ENCODE measurements at places on chromosomes 13 and 19. TPM values are rescaled to one million over a fixed set of nuclear protein-coding genes. Genes with fewer than 3 reads are reported as not detected.

DNA sequence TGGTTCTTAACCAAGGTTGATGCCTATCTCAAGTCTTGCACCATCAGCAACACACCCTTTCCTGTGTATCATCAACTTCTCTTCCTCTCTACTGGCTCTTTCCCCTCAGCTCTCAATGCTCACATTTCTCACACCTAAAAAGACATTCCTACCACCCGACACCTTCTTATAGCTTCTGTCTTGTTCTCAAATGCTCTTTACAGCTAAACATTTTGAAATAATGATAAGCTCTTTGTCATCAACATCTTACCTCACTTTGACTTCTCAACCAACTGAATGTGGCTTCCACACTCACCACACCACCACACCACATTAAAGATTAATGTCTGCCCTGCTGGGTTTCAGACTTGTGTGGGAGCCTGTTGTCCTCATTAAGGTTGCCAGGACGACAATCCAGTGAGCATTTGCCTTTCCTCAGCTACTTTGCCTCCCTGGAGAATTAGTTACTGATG, 67.8 kb downstream of the RXFP2 start:
- DNase-seq: no peak

DNA sequence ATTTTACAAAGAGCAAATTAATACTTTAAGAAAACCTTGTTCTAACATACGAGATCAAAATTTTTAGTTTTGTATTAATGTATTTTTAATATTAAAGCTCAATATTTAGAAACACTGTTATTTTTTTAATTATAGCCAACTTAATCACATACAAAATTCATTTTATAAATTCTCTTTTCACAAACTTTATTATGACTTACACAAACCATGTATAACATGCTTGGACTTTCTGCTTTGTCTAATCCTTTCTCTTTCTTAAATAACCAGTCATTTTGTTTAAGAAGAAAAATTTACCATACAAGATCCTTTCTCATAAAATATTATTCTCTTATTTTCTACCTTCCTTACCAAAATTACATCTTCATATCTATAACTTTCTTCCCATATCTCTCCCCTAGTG, 62.2 kb downstream of the CYSLTR2 start:
- DNase-seq: no peak

DNA sequence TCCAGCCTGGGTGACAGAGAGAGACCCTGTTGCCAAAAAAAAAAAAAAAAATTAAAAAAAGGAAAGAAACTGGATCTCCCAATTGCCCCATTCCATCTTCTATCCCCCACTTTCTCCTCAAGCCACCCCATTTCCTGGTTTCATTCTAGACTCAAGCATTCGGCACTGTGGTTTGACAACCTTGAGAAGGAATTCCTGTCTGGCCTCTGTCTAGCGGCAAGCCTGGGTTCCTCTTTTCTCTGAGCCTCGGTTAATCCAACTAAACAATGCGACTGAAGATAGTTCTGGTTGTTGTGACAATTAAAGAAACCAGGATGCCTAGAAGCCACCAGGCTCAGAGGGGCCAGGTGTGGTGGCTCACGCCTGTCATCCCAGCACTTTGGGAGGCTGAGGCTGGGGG, 3.3 kb upstream of the C3 start:
- no peak for DNase-seq

- DNase-seq: no peak
Observed at GRCh38 chr13:99425485-99426341, 75.6 kb upstream of the TM9SF2 start.

- DNase-seq: no peak
Observed at GRCh38 chr13:46192412-46192811, 10.4 kb upstream of the LCP1 start.

DNA sequence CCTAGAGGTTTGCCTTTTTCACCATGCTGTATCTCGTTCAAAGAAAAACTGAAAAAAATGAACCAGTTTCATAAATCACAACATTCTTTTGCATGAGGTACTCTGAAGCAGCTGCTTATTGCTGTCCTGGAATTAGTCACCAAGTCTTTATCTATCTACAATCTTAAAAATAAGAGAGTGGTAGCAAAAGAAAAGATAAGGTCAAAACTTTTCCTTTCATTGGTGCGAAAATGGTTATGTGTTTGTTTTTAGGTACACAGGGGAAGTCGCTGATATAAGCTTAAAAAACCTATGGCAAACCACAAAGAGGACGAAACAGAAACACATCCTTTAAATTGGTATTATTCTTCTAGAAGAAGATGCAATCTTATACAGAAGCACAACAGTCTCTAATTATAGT, 20.7 kb downstream of the OBI1 start:
- DNase-seq: no peak

DNA sequence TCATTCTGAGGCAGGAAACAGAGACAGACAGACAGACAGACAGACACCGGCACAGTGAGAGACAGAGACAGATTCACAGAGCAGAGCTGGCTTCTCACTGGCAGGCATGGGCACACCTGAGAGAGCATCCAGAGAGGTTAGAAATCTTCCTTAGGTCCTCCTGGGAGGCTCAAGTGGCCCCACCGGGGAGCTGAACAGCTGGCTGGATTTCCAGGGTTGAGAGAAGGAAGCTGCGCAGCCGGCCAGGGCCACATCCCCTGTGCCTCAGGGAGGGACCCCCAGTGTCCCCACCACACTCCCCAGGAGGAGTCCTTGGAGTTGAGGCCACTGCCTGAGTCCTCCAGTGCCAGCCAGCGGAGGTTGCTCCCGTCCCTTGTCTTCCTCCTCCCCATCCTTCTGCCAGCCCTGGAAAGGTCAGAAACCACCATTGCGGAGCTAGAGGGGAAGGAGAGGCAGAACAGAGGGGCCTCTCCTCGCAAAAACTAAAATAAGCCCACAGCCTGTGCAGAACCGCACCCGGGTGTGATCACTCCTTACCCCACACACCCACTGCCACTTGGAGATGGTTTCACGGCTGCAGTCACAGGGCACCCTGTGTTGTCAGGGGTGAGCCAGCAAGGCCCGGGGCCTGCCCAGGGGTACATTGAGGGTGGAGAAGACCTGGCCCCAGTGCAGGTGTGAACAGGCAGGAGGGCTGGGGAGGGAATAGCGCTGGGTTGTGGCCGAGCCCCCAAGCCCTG, 4.2 kb downstream of the FFAR3 start:
- DNase-seq: no peak

Gene EHD2
- 13.0 TPM for total RNA-seq

Gene CLPTM1
- total RNA-seq: 84.8 TPM

Measured in H1 (cell line).